ENCODE measurements at places on chromosomes 4 and X. TPM values are rescaled to one million over a fixed set of nuclear protein-coding genes. Genes with fewer than 3 reads are reported as not detected.

GRCh38 chr4:139282065-139282720 is 2.2 kb upstream of the MGARP start:
- no peak for DNase-seq

DNA sequence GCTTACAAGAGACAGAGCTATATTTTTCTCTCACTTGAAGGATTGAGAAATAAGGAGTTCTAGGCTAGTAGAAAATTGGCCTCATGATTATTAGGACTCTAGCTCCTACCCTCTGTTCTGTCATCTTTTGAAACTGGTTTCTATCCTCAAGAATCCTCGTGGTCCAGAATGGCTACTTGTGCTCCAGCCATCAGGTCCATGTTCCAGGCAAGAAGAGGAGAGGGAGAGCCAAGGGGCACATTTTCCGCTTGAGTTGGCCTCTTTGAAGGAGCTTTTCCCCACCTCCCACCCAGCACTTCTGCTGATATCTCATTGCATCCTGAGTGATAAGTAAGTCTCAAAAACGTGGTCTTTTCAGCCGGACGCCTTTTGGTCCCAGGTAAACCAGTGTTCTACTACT is 7.2 kb upstream of the SORBS2 start:
- DNase-seq, result no peak

GRCh38 chr4:174467107-174467506 is 55.2 kb downstream of the HPGD start:
- no peak for DNase-seq

DNA sequence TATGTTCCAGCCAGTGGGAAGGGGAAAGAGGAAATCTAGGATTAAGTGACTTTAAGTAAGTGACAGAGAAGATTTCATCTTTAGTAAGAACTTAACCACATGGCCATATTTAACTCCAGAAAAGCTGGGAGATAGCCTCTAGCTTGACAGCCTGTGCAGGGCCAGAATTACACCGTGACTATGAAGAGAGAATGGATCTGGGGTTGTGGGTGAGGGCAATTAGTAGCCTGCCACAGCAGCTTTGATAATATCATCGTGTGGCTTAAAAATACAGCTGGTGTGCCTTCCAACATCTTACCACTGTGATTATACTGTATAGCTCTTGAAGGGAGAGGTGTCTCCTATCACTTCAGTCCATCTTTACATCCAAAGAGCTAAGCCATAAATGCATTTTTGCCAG is 57.6 kb upstream of the TBC1D9 start:
- no peak for DNase-seq

DUSP21 gene
- not detected for total RNA-seq

DNA sequence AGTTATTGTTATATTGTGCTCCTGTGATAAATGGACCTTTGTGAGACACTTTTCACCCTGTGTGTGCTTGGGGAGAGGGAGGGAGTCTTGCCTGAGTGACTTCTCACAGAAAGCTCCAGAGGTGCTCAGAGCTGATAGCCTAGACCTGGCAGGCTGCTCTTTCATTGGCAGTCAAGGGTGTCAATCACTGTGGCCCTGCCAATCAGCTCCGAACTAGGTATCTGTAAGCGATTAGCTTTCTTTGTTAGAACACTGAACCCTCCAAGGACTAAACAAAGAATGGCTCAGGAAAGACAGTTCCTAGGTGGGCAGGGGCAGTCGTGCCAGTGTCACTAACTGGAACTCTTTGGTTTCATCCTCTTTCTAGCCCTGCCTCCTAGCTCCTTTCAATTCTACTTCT is 2.7 kb upstream of the NALF2 start:
- DNase-seq, result no peak

DNA sequence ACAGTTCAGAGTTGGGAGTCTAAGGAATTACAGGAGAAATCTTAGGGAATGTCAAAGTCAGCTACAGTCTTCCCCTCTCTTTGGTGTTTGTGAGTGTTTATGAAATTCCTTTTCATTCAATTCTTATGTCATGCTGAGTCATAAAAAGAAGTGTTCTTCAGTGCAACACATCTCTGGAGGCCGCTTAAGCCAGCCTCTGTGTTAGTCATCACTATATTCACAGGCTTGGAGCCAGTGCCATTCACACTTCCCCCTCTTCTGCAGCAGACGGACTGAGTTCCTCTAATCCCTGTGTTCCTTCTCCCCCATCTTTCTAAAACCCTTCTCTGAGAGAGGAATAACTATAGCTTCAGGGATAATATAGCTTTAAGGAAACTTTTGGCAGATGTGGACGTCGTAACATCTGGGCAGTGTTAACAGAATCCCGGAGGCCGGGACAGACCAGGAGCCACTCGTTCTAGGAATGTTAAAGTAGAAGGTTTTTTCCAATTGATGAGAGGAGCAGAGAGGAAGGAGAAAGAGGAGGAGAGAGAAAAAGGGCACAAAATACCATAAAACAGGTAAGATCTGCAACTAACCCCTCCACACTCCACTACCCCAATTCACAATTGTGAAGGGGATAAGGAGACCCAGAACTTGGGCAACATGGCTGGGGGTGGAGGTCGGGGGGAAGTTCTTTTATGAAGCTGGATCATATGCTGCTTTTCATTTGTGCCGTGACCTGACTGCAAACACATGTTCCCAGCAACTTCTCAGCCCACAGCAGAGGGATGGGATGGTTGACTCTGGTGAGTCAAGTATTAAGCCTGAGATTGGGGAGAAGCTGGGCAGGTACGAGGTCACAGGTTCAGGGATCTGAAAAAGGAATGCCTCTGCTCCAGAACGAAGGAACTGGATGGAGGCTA is at the start of gene SRPX2:
SRPX2 (plus strand) TSS at position 244 of the 905 bp plus-strand sequence. CDS start 2,124 bp downstream, outside the sequence.
- DNase-seq, result no peak

DNA sequence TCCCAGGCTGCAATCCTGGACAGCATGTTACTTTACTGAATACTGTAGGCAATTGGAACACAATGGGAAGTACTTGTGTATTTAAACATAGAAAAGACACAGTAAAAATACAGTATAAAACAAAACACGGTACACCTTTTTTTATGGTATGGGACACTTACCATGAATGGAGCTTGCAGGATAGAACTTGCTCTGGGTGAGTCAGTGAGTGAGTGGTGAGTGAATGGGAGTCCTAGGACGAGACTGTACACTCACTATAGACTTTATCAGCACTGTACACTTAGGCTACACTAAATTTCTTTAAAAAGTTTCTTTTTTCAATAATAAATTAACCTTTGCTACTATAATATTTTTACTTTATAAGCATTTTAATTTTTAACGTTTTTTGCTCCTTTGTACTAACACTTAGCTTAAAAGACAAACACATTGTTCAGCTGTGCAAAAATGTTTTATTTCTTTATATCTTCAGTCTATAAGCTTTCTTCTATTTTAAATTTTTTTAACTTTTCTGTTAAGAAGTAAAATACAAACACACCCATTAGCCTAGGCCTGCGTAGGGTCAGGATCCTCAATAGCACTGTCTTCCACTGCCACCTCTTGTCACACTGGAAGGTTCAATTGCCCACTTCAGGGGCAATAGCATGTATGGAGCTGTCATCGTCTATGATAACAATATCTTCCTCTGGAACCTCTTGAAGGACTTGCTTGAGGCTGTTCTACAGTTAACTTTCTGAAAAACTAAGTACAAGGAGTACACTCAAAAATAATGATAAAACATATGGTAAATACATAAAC is 293.5 kb upstream of the FSTL5 start:
- no peak for DNase-seq

DNA sequence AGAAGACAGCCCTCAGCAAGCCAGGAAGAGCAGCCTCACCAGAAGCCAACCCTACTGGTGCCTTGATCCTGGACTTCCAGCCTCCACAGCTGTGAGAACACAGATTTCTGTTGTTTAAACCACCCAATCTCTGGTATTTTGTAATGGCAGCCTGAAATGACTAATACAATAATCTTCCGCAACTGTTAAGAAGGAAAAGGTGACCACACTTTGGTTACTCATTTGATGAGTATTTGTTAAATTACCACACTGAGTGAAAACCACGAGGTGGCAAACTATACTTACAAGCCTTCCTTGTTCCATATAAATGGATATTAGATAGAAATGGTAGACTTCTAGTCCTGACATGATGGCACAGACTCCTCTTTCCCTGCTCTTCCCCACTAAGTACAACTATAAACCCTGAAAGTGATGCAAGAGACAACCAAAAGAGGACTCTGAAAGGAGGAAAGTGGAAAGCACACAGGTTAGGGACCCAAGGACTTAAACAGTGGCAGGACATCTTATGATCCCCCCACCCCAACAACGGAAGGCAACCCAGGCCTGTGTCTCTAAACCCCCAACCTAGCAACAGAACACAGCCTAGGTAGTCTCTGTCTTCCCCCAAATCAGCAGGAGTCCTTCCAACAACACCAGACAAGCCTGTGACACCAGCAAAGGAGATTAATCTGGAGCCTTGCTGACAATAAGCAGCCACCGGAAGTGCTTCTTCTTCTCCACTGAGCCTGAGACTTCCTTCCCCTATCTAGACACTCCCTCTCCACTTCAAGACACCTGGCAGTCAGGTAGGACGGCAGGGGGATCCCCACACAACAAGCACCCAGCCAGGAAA is 12.3 kb downstream of the ZNF182 start:
- DNase-seq, result no peak

DCLK2 gene
- 49.5 TPM for total RNA-seq

LANCL3 gene
- 0.13 TPM for total RNA-seq

DNA sequence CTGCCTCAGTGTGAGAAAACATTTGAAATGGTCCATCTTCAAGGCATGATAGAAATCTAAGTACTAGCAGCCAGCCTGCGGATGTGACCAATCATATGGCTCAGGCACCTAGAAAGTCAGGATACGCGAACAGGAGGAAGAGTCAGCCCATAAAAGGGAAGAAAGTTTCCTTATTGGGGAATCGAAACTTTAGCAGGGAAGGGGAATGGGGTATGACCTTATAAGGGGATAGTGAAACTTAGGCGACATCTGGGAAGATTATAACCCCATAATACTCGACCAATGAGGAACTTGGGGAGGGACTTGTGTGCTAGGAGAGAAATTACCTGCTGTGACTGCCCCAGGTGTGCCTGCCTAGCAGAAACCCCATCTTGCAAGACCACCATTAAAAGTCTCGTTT is 26.2 kb upstream of the PYURF start:
- DNase-seq, result no peak

DNA sequence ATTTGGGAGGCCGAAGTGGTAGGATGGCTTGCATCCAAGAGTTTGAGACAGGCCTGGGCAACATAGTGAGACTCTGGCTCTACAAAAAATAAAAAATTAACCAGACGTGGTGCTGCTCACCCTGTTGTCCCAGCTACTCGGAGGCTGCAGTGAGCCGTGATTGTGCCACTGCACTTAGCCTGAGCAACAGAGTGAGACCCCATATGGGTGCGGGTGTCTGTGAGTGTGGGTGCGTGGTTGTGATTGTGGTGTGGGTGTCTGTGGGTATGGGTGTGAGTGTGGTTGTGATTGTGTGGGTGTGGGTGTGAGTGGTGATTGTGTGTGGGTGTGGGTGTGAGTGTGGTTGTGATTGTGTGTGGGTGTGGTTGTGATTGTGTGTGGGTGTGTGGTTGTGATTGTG is 114.6 kb downstream of the UBE2K start:
- no peak for DNase-seq

HEPH gene
- 126 TPM for total RNA-seq

DNA sequence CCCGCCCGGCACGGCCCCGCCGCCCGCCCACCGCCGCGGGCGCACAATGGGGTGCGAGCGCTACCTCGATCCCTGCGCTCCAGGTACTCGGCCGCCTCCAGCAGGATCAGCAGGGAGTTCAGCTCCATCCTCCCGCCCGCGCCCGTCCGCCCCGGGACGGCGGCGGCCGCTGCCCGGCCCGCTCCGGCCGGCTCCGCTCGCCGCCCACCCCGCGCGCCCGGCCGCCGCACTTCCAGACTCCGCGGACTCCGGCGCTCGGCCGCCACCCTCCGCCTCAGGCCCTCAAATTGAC is at the start of gene MXD4:
MXD4 (minus strand) TSS at position 257 of the 292 bp plus-strand sequence; CDS start at position 128, 129 bp downstream.
- DNase-seq, result no peak

DNA sequence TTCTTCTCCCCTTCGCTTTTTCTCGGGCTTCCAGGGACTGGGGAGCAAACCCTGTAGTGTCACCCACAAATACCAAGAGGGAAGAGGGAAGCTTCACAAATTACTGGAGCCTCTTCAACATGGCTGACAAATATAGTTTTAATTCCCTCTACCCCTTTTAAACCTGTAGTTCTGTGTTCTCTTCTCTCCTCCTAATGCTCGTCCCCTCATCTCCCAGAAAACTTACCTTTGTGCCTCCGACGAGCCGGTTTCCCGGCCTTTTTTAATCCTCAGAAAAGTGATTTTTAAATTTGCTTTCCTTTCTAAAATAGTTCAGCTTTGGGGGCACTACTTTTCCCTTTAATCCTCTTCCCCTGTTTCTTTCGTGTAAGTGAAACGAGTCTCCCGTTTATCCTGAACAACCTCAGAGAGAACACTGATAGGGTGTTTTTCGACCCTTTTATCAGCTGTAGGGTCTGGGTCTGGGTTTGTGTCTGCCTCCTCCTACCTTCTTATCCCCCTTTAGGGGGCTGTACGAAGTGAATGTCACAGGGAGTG is 408 bp downstream of the TET2 start:
- DNase-seq, result no peak

All from mesothelial cell of epicardium (in vitro differentiated cells).